OCI-LY7 (cell line): ENCODE measurements at places on chromosomes 7 and 10.

GRCh38 chr7:134744569-134744968 lies 34.9 kb upstream of the CALD1 start:
- no peak for DNase-seq

GRCh38 chr10:97849103-97849686 lies 448 bp upstream of the GOLGA7B start:
- peak; percentile 5 for DNase-seq

DNA sequence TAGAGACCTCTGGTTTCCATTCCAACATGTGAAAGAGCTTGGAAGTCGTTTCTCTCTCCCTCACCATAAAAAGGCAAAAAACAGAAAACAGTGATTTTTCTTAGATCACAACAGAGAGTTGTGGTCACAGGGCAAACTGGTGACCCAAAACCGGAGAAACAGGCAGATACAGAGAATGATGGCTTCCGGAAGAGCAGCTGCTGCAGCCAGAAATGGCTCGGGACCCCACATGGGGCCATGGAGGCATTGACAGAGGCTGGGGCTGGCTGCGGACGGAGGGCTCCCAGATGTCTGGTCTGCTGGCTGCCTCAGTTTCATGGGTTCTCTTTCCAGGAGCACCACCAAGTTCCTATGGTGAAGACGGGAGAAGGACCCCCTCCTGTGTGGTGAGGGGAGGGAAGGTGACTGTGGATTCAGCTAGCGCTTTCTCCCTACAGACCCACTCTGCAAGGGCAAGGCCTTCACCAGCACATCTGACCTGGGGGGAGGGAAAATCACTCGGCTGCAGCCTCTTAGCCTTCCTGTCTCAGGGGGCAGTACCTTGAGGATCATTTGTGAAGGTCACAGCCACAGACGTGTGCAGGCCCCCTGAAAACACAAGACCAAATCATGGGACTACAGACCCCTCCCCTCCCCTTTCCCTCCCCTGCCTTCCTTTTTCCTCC lies 81.4 kb downstream of the WDR37 start:
- no peak for DNase-seq

DNA sequence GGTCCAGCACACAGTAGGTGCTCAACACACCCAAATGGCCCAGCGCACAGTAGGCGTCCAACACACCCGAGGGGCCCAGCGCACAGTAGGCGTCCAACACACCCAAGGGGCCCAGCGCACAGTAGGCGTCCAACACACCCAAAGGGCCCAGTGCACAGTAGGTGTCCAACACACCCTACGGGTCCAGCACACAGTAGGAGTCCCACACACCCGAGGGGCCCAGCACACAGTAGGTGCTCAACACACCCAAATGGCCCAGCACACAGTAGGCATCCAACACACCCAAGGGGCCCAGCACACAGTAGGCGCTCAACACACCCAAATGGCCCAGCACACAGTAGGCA lies 80.8 kb downstream of the FOXL3 start:
- no peak for DNase-seq

- no peak for DNase-seq
Observed at GRCh38 chr7:18407385-18407784, 88.2 kb upstream of the HDAC9 start.

- DNase-seq = no peak
Observed at GRCh38 chr7:1536743-1537534, 6.4 kb downstream of the MAFK start.

- DNase-seq = no peak
Observed at GRCh38 chr10:75857269-75857846, 425.9 kb downstream of the LRMDA start.

DNA sequence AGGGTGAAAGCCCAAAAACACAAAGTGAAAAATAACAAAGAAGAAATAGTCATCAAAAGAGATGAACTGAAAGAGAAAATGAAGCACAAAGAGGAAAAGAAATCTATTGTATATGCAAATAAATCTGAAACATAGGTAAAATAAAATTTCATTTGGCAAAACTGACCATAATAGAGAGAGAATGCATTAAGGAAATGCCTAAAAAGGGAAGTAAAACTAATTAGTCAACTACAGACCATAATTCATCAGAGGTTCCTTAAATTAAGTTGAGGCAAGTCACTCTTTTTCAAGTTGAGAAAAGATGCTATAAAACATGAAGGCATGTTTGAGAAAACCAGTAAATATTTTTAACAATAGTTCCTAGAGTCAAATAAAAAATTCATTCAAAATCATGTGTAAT lies 233.3 kb downstream of the LRRN3 start:
- peak; percentile 8 for DNase-seq

DNA sequence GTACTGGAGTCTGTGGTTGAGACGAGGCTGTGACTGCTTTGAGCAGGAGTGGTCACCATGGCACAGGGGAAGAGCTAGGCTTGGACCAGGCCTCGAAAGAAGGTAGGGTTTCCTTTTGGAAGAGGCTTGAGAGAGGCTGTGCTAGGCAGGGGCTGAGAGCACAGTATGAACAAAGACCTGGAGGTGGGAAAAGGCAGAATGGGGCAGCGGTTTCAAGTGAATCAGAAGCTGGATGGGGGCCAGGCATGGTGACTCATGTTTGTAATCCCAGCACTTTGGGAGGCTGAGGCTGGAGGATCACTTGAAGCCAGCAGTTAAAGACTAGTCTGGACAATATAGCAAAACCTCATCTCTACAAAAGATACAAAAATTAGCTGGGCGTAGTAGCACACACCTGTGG lies 65.9 kb downstream of the CLIP2 start:
- no peak for DNase-seq

GRCh38 chr7:86768967-86769760 lies 125.5 kb downstream of the GRM3 start:
- DNase-seq = no peak

DNA sequence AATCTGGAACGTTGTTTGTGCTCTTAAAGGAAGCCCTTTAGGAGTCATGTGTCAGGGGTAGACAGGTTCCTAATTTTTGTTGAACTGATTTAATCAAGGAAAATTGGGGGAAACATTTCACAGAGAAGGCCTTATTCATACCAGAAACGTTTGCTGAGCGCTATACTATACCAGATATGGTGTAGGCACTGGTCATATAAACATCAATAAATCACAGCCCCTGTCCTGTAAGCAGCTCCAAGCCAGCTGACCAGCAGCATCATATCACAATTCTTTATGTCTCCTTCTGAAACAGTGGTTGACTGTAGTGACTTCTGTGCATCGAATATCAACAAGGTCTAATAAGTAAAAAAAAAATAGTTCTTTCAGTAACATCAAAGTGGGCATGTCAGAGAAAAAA lies 1.1 kb downstream of the TMEM178B start:
- no peak for DNase-seq

DNA sequence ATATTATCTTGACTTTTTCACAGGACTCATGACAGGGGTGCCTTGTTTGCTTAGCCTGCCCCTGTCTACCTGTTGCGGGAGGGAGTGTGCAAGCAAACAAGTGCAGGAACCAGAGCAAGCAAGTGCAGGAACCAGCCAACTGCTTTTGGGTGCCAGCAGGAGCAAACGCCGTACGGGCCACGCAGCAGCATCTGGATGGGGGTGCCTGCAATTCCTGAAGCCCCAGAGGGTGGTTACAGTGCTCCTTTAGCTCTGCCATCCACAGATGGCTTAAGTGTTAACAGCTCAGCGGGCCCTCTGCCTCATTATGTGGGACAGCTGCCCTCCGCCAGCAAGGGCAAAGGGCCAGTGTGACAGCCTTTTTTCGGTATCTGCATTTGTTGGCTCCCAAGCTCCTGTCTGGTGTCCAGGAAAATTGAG lies 83.5 kb downstream of the MICU1 start:
- DNase-seq = no peak

- no peak for DNase-seq
Observed at GRCh38 chr7:118372530-118372929, 148.0 kb downstream of the ANKRD7 start.

- DNase-seq = no peak
Observed at GRCh38 chr10:69687426-69687825, 57.4 kb downstream of the FAM241B start.

DNA sequence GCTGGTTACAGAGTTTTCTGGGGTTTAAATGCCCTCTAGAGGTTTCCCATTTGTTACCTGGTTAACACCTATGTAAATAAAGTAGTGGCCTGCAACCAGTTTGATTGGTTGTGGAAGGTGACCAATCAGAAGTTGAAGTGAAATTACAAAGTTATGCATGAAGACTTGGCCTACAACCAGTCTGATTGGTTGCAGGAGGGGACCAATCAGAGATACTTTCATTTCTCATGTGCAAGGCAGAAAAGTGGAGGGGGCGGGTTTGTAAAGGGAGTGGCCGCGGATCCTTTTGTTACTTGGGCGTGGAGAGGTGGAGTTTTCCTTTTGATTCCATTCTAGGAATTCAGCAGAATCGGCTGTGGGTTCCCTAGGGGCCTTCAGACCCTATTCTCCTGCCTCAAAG lies 80.8 kb downstream of the SEC23IP start:
- peak; percentile 8 for DNase-seq

- DNase-seq = no peak
Observed at GRCh38 chr7:31007634-31008033, 43.9 kb downstream of the GHRHR start.

GRCh38 chr10:113232928-113233511 lies 283.0 kb downstream of the TCF7L2 start:
- no peak for DNase-seq

DNA sequence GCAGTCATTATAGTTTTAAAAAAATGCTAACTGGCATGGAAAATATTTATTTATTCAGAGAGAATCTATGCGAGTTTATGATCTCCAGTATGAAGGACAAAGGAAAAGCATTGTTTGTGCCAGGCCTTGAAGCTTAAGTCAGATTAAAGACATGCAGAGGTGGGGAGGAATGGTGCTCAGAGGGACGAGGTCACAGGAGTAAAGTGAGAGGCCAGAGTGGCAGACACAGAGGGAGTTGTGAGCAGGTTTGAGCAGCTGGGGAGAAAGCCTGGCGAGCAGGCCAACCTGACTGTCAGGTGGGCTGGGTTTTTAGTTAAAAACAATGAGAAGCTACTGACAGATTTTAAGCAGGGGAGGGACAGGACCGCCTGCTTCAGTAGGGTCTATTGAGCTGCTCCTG lies 6.8 kb upstream of the CCNY start:
- DNase-seq = no peak

- DNase-seq = no peak
Observed at GRCh38 chr7:129958643-129959470, 6.1 kb upstream of the UBE2H start.

GRCh38 chr10:90319188-90319914 lies 538.5 kb downstream of the HTR7 start:
- no peak for DNase-seq

GRCh38 chr10:97518301-97519043 lies 19.7 kb downstream of the UBTD1 start:
- DNase-seq = no peak

- DNase-seq = peak; percentile 55
Observed at GRCh38 chr7:2231992-2232765, 566 bp downstream of the MAD1L1 start.

DNA sequence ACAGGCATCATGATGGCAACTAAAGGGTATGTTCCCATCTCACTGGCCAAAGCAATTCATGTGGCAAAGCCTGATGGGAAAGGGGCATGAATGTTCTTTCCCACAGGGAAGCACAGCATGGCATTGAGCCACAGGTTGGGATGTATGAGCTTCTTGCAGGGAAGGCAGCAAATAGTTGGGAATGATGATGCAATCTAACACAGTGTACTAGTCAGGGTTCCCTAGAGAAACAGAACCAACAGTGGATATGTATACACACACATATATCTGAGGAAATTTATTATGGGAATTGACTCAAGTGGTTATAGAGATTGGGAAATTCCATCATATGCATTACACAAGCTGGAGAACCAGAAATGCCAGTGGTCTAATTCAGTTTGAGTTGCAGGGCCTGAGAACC lies 253.6 kb upstream of the NPVF start:
- no peak for DNase-seq

GRCh38 chr7:43553999-43554398 lies 28.9 kb upstream of the STK17A start:
- no peak for DNase-seq

DNA sequence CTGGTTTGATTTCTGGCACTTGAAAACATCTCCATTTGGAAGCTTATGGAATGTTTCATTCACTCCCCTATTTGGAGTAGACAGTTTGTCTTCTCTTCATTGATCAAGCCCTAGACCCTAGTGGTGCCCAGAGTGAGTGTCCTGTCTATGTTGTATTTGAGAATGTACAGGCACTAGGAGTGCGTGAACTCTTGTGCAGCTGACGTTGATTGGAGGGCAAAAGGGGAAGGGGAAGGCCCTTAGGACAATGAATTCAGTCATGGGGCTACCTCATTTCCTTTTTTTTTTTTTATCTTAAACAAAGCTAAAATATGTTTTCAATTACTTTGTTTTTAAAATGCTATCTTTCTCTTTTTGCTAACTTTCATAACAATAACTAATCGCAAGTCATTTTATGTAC lies 66.5 kb downstream of the ADD3 start:
- DNase-seq = no peak
